CD4-positive, CD25-positive, alpha-beta regulatory T cell (primary cell): ENCODE measurements at places on chromosomes 16 and 17.

DNA sequence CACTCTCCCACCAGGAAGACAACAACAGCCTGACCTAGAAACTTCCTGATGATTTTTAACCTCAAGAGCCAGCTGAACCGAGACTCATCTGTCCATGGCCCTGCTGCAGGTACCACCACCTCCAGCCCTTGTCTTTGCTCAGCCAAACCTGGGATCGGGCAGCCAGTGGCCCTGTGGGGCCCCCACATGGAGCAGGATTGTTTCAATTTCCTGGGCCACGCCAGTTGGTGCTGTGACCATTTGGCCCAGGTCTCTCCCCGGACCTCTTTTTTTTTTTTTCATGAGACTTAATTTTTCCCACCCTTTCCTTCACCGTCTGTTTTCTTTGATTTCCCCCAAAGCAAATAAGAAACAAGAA lies 8.3 kb upstream of the HOXB2 start:
- no peak for DNase-seq

DNA sequence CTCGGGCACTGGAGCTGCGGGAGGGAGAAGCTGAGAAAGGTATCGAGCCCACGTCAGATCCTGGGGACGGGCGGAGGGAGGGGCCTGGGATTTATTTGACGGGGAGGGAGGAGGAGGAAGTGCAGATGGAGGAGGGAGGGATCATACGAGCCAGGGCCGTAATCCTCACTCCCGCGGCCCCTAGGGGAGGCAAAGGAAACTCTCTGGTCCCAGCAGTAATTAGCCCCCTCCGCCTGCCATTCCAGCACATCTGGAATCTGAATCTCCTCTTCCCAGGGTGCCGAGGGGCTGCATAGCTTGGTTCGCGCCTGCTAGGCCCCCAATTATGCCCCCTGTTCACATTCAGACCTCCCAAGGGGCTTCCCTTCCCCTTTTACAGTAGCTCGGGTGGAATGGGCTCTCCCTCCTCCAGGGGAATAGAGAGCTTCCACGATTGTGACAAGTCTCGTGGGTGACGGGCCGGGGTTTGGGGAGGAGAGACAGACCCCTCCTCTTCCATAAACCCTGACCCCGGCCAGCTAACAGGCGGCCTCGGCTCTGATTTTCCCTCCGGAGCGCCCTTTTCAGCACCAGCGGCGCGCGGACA lies at the start of gene SEZ6L2:
Gene SEZ6L2, minus strand, starts transcription at position 35 of the 586 bp plus-strand sequence. CDS start 531 bp downstream, outside the sequence.
- no peak for DNase-seq

GRCh38 chr17:12691173-12691572 lies 25.5 kb downstream of the MYOCD start:
- no peak for DNase-seq

DNA sequence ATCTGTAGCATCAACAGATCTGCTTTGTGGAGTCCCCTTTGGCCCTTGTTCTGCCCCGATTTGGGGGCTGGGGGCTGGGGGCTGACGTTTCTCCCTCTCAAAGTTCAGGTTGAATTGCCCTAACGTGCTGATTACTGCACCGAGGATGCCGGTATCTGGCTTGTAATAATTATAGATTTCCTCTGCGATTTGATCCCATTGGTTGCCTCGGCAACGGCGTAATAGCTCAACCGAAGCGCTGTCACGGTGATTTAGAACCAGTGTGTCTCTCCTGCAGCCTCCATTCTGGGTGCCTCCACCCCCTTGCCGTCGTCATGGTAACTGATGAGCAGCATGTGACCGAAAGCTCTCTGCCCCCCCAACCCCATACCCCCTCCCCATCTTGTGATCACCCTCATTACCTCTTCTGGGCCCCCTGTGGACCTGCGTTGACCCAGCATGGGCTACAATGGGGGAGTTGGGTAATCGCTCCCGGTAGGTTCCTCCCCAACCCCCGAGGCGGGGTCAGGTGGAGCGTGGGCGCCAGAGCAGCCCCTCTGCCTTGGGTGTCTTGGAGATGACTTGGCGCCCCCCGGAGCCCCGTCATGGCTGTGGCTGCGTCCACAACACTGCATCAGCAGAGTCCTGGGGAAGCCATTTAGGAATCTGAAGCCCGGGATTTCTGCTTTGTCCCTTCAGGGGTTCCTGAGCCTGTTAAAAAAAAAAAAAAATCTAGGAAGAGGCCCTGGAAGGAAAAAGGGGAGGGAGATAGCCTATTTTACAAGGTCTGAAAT lies 38.4 kb downstream of the ABAT start:
- DNase-seq = no peak

DNA sequence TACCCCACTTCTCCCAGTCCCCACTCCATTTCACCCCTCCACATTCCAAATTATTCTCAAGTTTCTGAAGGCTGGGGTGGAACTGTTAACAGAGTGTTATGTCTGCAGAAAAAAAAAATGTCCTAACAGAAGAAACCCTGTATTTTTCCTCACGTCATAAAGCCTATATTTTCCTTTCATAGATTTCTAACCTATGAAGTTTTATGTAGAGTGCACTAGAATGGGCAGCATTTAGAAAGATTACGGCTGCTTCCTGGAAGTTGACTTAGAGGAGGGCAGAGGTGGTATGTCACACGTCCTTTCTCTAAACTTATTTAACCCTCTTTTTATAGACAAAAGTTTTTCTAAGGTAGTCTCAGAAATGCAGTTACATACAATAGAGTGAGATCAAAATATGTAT lies 139.8 kb upstream of the TOM1L1 start:
- no peak for DNase-seq

GRCh38 chr17:40532520-40533253 lies 31.3 kb upstream of the TNS4 start:
- no peak for DNase-seq

DNA sequence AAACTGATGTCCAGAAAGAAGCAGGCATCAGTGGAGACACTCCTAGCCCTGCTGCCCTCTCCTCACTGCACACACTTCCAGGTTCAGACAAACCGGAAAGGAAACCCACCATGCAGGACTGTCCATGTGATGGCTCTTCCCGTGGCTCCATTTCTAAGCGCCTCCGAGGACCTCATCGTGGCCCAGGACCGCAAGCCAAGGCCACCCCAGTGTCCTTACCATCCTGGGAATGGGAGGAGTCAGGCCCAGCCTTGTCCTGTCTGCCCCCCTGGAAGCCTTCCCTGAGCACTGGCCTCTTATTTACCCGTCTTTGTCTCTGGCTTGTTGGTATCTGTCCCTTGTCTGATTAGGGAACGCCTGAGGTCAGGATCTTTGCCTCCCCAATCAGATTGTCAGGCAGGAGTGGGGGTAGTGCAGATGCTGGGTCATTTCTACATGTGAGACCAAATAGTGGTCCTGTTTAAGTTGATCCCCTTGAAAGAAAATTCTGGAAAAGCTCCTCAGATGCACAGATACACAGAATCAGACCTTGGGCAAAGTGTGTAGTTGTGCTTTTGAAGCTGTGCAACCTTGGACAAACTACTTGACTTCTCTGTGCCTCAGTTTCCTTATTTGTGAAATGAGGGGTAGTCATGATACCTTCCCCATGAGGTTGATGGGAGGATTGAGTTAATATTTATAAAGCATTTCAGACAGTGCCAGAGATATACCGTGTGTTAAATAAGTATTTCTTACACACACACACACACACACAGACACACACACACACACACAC lies 744 bp downstream of the TAC4 start:
- no peak for DNase-seq

- peak; percentile 0 for DNase-seq
These were observed 170.1 kb upstream of the CDH13 start for GRCh38 chr16:82456683-82457082.

- no peak for DNase-seq
These were observed 154.5 kb downstream of the CBLN1 start for GRCh38 chr16:49127103-49127502.

- no peak for DNase-seq
These were observed 218.6 kb upstream of the ASIC2 start for GRCh38 chr17:33511670-33512069.

GRCh38 chr17:44216173-44216572 lies 3.3 kb downstream of the UBTF start:
- DNase-seq = peak; percentile 44

DNA sequence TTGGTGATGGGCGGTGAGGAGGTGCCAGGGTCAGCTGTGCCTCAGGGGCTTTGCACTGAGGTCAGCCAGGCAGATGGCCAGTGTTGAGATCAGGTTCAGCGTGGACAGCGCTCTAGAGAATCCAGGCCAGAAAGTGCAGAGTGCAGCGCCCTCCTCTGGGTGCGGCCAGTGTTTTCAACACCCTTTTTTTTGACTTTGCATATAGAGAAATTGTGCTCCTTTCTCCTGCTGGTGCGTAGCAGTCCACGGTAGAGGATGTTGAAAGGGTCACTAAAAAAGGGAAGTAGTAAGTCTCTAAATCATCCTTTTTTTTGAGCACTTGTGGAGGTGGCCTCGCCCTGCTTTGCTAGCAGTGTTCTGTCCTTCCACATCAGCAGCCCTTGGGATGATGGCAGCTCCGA lies 53.9 kb downstream of the BANP start:
- no peak for DNase-seq

DNA sequence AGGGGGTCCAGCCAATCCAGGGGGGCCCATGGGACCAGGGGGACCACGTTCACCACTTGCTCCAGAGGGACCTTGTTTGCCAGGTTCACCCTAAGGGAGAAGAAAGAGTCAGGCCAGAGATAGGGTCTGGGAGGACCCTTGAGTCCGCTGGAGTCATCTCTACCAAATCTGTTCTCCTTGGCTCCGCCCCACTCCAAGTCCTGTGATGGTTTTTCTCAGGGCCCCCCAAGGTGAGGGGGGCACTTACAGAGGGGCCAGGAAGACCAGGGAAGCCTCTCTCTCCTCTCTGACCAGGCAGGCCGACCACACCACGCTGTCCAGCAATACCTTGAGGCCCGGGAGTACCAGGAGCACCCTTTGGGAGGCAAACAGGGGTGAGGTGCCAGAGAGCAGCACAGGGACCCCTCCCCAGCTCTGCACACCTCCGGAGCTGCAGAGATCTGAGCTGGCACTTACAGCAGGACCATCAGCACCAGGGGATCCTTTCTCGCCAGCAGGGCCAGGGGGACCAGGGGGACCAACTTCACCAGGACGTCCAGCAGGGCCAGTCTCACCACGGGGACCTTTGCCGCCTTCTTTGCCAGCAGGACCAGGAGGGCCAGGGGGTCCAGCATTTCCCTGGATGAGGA lies 12.4 kb downstream of the COL1A1 start:
- no peak for DNase-seq

DNA sequence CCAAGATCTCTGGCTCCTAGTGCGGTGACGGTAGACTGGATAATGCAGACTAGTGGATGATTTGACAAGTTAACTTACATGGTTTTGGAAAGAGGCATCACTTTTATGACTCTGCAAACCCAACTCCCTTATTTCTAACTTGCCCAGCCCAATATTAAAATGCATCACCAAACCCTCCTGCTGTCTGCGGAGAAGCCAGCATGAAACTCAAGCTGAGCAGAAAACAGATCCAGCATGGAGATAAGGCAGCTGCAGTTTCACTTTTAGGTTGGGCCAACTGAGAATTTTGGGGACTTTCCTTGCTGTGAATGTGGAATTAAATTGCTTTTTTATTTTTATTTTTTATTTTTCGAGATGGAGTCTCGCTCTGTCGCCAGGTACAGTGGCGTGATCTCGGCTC lies 27.8 kb downstream of the CDH1 start:
- DNase-seq = peak; percentile 72

GRCh38 chr17:73290399-73291259 lies 21.2 kb downstream of the CDC42EP4 start:
- no peak for DNase-seq

DNA sequence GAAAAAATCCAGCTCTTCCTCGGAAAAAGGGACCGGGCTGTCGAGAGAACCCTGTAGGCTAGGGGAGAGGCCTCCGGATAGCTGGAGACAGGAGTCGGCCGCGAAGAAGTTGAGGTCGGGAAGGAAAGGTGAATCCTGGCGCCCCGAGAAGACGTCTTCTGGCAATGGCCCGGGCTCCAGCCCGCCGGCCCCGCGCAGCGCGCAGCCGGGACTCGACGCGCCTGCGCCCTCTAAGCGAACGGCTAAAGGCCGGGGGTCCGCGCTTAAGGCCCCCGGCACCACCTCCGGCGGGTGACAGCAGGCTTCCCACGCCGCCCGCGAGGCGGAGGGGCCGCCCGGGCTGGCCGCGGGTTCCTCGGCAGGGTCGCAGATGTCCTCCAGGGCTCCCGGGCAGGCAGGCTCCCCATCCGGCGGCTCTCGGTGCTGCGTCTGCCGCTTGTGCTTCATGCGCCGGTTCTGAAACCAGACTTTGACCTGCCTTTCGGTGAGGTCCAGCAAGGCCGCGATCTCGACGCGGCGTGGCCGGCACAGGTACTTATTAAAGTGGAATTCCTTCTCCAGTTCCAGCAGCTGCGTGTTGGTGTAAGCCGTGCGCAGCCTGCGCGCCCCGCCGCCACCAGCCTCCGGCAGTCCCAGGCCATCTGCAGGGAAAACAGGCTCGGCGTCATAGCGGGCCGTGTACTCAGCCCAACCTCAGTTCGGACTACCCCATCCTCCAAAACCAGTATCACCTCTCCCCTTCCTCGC lies 1.6 kb downstream of the HOXB2 start:
- peak; percentile 73 for DNase-seq

DNA sequence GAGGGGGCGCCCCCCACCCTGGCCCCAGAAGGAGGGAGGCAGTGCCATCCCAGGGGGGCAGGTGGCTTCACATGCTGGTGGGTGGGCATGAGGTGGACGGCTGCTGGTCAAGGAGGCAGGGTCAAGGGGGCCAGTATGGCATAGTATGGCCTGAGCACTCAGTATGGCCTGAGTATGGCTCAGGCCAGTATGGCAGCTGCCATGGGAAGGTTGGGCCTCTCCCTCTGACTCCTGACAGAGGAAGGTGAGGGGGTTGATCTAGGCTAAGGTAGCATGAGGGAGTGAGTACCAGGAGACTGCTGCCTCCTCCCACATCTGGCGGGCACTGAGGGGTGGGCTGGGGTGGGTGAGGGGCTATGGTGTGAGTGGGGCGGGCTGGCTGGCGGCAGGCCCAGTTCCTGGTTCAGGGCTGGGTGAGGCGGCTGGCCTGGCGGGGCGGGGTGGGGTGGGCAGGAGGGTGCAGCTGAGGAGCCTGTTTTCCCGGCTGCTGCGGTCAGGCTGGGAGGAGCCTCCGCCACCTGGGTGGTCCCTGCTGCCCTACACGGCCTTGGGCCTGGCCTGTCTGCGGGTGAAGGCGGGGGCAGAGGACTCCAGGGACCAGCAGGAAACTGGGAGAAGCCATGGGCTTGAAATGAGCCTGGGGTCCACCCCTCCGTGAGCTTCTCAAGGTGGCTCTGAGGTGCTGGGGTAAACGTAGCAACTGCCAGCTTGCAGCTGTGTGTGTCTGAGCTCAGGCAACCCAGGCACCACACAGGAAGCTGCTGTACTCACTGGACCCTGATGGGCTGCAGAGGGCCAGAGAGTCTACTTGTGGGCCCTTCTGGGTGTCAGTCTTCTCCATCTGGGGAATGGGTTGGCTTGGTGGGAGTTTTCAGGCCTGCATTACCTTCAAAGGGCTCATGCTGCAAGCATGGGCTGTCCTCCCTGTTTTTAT lies 57.0 kb downstream of the RAI1 start:
- DNase-seq = no peak

GRCh38 chr16:89452241-89452640 lies 38.1 kb downstream of the ANKRD11 start:
- no peak for DNase-seq

GRCh38 chr17:2067608-2068024 lies 12.7 kb downstream of the HIC1 start:
- DNase-seq = no peak
